ENCODE measurements at places on chromosomes 11 and 22.

DNA sequence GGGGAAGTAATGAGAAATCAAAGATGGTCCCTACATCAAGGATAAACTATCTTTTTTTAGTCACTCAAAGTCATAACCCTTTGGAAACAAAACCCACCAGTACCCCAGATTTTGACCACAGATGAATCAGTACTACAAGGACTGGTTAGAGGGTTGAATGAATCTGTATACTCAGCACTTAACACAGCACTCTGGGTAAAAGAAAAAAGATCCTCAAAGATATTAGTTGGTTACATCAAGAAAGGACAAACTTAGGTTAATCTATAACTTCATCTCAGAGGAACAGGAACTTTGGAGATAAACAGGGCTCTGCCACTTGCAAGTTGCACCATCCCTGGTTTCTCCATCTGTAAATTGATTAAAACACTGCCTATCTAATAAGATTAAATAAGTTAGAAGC lies 18.8 kb downstream of the SC5D start:
- DNase-seq: no peak

GRCh38 chr11:20873054-20873453 lies 203.7 kb downstream of the NELL1 start:
- no peak for DNase-seq

DNA sequence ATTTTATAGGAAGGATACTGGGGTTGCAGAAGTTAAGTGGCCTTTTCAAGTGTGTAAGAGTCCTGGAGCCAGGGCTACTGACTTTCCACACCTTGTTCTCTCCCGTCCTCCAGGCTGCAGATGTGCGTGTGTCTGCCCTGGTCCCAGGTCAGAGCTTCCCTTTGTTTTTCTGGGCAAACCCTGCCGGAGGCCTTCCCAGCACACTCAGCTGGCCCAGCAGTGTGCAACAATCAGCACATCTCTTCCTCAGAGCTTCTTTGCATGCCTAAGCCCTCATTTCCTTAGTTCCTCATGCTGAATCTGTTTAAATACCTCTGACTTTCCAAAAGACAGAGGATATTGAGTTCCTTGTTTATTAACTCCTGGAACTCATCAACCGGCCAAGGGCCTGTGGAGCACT lies 80.6 kb downstream of the KCNJ1 start:
- DNase-seq: no peak

DNA sequence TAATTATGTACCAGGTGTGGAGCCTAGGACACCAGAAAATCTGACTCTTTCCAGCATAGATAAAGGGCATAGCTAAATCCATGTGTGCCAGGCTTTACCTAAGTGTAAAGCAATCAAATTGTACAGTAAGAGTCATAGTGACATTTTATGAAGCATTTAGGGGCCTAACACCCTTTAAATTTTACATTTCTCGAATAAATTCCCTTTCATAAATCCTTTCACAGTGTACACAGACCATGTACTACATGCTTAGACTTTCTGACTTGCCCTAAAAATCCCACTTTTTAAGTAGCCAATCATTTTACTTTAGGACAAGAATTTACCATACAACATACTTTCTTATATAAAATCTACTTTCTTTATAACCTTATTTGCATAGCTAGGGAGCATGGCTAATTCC lies 727.6 kb upstream of the LUZP2 start:
- no peak for DNase-seq

DNA sequence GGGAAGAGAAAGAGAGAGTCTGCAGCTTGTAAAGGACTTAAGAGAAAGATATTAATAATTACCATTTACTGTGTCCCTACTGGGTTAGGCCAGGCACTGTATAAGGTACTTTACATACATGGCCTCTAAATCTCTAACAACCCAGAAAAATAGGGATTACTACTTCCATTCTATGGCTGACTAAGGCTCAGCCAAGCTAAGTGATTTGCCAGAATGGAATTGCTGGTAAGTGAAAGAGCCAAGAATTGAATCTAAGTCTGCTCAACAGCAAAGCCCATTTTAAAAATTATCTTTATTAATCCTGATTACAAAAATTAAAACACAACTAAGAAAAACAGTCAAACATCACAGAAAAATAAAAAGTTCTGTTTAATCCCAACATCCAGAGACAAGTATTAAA lies 21.4 kb downstream of the XRRA1 start:
- DNase-seq: no peak

DNA sequence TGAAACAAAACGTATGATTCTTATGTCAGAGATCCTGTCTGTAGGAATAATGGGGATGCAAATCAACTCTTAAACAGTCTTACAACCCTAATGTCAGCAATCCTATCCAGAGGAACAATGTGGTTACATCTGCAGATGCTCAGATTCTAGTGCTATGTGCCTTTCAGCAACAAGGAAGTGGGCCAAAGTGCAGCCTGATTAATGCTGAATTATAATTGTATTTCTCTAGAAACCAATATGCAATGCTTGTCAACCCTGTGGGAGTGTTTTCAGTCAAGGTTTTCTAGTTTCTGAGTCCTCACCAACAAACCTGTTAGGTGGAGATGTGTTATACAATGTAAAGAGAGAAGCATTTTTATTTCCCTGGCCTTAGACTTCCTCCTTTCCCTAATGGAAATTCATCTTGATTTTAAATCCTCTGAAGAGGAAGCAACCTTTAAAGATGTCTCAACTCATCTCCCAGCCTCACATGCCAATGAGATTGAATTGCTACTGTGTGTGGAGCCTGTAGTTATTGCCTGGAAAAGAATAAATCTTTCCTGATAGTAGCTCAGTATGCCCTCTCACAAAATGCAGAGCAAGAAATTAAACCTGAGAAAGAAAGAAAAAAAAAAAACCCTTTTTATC lies 26.2 kb upstream of the TMEM123 start:
- DNase-seq: no peak

- peak; percentile 35 for DNase-seq
Observed at GRCh38 chr11:117443266-117444186, 115.9 kb downstream of the CEP164 start.

GRCh38 chr11:62710001-62710345 lies 2.5 kb downstream of the GNG3 start:
- no peak for DNase-seq

DNA sequence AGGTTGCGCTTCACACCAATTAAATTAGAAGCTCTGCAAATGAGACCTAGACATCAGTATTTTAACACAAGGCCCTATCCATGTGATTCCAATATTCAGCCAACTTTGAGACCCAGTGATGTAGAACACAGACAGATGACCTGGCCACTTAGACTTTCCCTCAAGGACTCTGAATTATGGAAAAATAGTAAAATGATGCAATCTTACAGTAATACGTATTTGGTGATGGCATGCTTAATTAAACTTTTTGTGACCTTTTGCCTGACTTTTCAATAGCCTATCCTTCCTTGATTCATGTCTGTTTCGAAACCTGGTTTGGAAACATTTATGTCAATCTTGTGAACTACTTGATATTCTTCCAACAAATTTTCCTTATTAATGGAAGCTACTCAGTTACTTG lies 521.2 kb downstream of the KCNA4 start:
- DNase-seq: no peak

GRCh38 chr22:43424201-43424600 lies 12.4 kb downstream of the MPPED1 start:
- no peak for DNase-seq

DNA sequence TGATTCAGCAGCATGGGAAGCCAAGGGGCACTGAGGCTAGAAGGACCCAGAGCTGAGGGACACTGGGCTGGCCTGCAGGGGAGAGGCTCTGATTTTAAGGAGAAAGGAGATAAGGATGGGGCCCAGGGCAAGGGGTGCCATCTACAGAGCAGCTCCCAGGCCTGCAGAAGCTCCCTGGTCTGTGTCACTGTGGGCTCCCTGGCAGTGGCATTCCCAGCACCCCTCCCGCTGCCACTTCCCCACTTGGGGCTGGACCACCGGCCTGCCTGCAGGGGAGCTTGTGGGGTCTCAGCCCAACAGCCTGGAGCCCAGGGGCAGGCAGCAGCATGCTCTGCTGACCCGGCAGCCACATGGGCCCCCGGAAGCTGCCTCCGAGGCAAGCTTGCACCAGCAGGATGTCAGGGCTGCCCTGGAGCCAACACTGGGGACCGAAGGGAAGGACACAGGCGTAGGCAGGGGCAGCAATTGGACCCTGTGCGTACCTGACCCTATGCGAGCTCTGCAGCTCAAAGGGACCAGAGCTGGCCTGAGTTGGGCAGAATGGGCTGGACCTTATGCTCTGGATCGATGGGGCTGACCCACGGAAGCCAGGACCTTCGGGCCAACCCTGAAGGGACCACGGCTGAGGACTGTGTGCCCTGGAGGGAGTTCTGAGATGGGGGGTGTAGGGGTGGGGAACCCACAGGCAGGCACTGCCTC lies 35.4 kb upstream of the WNT7B start:
- no peak for DNase-seq

DNA sequence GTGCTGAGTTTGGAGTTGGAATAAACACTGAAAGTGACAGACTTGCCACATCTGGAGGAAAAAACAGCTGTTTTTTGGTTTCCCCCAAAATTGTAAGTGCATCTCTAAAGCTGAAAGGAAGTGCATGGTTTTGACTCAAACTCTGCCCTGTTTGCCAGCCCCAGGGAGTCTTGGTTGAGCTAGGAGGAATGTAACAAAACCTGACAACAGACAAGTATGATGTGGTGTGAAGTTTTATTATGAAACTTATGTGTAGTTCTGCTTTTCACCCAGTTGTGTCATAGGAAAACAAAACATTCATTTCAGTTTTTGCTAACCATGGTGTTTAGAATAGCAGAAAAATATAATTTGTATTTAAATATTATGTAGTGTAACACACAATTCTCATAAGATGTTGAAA lies 31.7 kb upstream of the PDE3B start:
- DNase-seq: no peak

DNA sequence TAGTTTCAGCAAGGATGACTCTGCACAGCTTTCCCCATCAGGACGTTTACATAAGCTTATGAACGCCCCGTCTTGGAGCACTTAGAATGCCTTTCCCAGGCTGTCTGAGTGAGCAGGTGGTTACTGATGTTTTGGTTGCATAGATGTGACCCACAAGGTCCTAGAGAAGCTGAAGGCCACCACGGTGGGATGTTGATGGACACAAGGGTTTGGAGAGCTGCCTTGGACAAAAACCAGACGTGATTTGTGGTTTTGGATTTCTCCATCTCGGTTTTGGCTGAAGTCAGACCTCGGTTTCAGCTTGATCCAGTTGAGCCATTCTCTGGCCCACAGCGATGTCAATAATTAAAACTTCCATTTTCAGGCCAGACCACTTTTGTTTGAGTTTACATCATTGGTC lies 151.9 kb downstream of the LDLRAD3 start:
- DNase-seq: no peak

DNA sequence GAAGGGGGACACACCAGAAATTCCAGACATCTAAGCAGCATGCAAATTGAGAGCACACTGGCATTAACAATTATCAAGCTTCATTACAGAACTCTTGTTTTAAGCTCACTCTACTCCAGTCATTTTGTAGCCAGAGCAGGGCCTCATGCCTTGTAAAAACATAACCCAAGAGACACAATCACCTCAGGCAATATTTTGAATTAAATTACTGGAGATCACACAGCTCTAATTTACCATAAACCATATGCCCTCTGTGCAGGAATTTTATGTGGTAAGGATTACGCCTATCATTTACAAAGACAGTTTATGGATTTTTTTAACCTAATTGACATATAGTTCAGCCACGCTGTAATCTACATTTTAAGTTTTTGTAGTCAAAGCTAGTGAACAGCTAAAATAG lies 414.1 kb upstream of the DDI1 start:
- no peak for DNase-seq

DNA sequence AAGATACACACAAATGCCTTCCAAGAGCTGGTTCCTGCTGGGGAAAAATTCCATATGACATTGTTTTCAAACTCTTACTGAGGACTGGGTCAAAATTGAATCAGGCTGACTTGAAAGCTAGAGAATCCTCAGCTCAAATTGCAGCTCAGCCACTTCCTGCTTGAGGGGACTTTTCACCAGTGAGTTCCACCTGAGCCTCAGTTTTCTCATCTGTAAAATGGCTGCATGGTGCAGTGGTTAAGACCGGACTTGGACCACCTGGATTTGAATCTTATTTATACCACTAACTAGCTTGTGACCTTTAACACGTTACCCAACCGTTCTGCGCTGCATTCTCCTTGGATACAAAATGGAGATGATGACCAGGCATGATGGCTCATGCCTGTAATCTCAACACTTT lies 69.9 kb upstream of the ASPHD2 start:
- DNase-seq: no peak

DNA sequence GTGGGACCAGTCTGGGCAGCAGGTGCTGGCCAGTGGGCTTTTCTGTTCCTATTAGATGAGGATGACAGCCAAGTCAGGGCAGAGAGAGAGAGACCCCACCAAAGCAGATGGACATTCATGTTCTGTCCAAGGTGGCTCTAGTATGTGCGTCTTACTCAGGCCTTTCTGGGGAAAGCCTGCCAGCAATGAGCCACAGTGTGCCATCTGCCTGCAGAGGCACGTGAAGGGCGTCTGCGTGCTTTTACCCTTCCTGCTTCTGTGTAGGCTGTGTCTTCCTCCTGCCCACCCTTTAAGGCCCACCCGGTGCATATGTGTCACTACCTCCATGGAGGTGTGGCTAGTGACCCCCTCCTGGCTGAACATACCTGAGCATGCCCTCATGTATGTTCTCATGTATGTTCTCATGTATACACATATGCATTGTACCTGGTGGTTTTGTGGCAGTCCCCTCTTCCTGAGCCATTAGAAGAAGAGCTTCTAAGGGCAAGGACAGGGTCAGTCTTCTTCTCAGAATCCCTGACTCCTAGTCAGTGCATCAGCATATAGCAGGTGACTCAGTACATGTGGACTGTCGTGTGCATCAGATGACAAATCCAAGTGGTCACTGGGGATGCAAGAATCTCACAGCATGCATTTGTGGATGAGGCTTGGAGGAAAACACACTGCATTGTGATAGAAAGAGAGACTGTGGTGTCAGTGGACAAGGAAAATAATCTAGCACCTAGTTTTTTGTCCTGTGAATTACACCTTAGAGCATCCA lies 90.4 kb upstream of the YWHAH start:
- DNase-seq: no peak

DNA sequence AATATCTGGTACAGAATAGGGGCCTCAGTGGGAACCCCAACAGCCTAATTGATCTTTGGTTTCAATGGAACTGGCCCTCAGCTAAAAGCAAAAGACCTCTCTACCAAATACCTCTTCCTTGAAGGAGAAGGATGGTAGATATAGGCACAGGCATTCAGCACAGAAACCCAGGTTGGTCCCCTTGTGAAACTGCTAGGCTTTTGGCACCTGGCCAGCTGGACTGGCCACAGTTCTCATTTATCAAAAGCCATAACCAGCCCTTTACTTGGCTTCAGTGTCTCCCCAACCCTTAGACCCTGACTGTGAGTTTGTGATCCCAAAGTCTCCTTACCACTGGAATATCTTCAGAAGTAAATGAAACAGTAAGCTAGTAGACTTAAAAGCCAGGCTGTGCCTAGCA lies 152.9 kb downstream of the TENM4 start:
- DNase-seq: no peak

All from Calu3 (cell line).